C1 segment of cervical spinal cord (tissue), 14 donors: ENCODE measurements at places on chromosomes 3 and 15.

DNA sequence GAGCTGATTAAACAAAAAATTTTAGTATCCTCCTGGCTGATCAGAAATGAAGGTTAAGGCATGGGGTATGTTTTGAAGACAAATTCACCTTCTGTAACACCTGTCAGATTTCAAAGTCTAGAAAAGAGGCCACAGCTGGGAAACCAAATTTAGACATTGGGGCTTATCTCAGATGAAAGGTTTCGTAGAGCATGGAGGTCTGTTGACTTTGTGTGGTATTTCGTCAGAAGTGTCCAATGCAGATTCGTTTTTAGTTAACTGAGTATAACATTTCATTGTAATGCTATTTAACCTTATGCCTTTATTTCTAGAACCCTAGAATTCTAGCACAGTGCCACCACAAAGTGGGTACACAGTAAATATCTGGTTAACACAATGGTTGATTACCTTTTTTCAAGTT lies 61.7 kb downstream of the FNDC3B start:
- DNase-seq = no peak

- no peak for DNase-seq
These were observed 7.5 kb upstream of the CADPS start for GRCh38 chr3:62882676-62883200.

- no peak for DNase-seq
These were observed 9.2 kb upstream of the RFC4 start for GRCh38 chr3:186815435-186815834.

DNA sequence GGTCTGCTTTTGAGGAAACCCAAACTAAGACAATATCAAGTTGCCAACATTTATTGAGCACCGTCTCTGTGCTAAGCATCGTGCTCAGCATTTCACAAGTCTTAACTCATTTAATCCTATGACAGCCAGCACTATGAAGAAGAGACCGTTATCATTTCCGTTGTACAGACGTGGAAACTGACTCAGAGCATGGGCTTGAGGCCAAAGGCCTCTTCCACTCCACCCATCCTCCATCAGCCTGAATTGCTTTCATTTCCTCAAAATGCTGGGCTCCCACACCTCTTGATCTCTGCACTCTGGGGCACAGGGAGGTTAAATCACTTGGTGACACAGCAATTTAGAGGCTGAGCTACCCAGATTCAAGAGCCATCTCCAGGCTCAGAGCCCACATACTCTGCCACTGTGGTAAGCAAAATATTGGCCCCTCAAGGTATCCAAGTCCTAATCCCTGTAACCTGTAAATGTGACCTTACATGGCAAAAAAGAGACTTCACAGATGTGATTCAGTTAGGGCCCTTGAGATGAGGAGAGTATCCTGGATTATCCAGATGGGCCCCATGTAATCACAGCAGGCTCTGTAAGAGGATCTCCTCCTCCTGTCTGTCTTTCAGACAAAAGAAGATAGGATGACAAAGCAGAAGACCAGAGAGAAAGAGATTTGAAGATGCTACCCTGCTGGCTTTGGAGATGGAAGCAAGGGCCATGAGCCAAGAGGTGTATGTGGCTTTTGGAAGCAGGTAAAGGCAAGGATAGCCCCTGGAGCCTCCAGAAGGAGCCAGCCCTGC lies 24.3 kb upstream of the FLNB start:
- no peak for DNase-seq

- DNase-seq = no peak
These were observed 17.1 kb downstream of the PRR23E start for GRCh38 chr3:127209840-127210653.

- no peak for DNase-seq
These were observed 546.8 kb downstream of the TBL1XR1 start for GRCh38 chr3:176650478-176650877.

DNA sequence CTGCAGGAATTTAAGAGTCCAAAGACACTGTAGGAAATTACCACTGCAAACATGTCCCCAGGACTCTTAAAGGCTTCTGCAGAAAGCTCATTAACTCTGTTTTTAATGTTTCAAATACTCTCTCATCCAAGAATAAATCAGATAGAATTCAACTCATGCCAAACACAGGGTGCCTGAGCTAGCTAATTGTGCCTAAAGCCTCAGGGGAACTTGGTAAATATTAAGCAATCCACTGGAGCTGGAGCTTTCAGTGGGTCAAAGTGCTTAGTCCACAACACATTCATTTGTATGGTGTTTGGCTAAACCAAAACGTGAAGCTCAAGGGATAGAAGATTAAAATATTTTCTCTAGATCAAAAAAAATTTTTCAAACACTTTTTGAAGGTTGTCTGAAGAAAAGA lies 131.4 kb downstream of the THRB start:
- no peak for DNase-seq

DNA sequence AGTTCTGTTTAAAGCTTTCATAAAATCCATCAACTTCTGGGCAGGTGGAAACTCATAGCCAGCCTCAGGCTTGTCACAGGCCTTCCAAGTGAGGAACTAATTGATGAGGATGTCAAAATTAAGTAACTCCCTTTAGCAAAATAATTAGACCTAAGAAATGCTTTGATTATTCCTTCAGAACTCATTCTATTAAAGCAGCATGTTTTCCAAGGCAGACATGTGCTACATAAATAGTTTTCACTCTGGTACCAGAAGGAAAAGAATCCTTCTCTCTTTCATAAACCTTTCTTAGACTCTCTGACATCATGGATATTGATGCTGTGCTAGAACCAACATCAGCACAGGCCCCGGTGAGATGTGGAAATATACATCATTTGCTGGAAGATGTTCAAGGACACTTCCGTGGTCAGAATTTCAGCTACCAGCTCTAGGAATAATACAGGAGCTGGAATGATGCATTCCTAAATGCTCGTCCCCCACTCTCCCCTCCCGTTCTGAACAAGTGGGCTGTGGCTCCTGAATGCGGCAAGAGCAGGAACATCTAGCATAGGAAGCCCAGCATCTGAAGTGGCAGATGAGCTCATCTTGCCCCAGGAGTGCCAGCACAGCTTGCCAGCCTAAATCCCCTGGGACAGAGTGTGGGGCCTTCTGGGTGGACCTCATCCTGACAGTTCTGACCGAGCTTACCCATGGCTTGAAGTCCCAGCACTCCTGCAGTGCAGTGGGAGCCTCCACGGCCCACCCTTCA lies 82.4 kb downstream of the WWTR1 start:
- DNase-seq = peak; percentile 22

DNA sequence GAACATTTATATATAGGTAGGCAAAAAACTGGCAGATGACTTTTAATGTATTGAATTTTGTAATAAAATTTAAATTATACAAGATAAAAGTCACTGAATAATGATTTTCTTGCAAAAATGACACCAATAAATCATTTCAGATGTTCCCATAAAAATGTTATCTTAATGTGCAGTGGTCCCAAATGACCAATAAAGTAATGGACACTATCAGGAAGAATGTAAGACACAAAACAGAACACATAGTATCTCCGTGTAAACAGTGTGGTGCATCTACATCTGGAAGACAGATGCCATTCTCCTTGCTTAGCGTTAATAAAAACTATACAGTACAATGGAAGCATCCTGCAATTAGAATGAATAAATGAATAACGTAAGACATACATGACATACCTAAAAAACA lies 41.5 kb downstream of the FGF7 start:
- DNase-seq = no peak

GRCh38 chr3:47054412-47054811 lies 74.9 kb downstream of the NBEAL2 start:
- no peak for DNase-seq
